ENCODE measurements at places on chromosomes 2 and 18.

GRCh38 chr2:215828528-215829184 is 184.7 kb downstream of the MREG start:
- peak; percentile 43 for DNase-seq

DNA sequence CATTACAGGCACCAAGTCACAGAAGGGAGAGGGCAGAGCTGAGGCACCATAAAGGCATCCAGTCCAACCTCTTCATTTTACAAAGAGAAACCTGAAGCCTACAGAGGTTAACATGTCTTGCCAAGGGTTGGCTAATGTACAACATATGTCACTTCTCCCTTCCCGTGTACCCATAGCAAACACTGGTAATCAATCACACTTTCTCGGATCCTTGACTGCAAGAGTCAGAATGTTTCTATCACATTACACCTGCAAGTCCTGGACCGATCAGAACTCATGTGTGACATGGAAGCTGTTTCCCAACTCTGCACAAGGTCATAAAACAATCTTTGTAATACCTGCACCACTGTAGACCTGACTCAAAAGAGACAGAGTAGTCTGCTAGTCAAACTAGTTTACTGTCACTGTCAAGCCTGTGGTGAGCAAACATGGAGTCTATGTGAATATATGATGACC is 6.0 kb downstream of the ANKRD44 start:
- DNase-seq: no peak

DNA sequence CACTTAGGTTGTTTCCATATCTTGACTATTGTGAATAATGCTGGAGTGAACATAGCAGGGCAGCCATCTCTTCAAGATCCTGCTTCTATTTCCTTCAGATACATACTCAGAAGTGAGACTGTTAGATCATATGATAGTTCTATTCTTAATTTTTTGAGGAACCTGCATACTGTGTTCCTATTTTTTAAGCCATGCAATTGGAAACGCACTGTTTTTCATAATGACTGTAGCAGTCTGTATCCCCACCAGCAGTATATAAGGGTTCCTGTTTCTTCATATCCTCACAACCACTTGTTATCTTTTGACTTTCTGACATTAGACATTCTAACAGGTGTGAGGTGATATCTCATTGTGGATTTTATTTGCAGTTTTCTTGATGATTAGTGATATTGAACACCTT is 15.5 kb downstream of the NEURL3 start:
- no peak for DNase-seq

GRCh38 chr2:191748059-191748461 is 70.1 kb downstream of the NABP1 start:
- no peak for DNase-seq

DNA sequence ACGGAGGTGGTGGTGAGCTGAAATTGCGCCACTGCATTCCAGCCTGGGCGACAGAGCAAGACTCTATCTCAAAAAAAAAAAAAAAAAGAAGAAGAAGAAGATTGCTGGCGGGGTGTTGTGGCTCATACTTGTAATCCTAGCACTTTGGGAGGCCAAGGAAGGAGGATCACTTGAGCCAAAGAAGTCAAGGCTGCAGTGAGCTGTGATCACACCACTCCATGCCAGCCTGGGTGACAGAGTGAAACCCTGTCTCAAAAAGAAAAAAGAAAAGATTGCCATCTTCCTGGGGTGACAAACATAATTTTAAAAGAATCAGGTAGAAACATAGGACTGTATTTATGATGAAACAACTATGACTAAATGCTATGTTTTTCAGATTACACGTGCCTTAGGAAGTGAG is 55.1 kb upstream of the EML4 start:
- DNase-seq: no peak

- no peak for DNase-seq
These were observed 316.3 kb downstream of the CELF4 start for GRCh38 chr18:37249171-37249886.

GRCh38 chr18:22528291-22528690 is 110.6 kb upstream of the CTAGE1 start:
- DNase-seq: no peak

DNA sequence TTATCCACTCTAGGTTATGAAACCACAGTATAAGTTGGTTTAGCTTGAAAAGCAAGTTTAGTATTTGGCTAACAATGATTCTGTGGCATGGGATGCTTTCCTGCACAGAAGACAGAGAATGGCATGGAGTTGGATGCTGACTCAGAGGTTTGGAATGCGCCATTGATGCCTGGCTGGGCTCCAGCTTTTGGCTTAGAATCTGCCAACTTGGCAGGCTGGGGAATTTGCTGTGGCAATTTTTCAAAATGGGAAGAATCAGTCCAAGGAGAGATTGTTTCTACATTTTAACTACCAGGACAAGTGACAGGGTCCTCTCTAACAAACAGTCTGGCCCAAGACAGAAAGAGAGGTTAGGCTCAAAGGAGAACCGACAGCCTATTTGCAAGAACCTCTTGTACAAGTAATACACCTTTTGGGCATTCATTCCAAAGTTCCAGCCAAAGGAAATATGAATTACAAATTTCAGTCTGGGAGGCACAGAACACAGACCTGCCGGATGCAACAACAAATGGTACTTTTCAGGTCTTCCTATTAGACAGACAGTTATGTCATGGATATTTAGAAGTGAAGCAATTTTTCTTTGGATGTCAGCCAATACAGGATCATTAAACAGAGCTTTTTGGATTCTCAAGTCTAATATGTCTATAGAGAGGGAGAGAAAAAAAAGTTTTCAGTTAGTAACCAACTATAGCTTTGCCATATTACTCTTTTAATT is 1027.7 kb downstream of the TMEM182 start:
- peak; percentile 9 for DNase-seq

GRCh38 chr18:73079920-73080319 is 212.1 kb upstream of the NETO1 start:
- no peak for DNase-seq

GRCh38 chr2:160614391-160614790 is 120.8 kb upstream of the RBMS1 start:
- no peak for DNase-seq

DNA sequence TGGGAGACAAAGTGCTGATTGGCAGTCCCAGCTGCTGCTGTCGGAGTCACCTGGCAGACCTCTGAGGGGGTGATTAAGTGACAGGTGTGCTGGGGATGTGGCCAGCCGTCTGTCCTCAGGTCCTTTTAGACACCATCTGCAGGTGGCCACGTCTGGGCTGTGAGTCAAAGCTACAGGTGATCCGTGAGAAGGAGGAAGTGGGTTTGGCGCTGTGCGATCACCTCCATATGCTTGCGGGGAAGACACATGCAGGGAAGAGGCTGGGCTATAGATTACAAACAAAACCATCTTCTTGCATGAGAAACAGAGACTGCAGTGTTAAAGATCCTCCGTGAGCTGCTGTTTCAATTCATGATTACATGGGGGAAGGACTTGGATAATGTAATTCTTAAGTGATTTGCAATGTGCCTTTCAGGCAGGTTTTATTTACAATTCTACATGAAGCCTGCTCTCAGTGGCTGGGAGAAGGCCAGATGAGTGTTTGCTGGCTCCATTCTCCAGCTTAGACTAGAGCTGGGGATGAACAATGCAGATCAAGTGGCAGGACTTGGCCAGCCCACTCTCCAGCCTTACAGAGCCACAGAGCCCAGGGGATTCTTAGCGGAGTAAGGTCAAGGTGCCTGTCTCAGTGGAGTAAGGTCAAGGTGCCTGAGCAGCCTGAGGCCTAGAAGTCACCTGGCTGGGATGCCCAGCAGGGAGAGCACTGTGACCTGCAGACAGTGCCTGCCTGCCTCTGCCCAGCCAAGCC is 87.8 kb downstream of the LYPD1 start:
- peak; percentile 58 for DNase-seq

- DNase-seq: no peak
These were observed 550 bp downstream of the MYL12B start for GRCh38 chr18:3262234-3263131.

DNA sequence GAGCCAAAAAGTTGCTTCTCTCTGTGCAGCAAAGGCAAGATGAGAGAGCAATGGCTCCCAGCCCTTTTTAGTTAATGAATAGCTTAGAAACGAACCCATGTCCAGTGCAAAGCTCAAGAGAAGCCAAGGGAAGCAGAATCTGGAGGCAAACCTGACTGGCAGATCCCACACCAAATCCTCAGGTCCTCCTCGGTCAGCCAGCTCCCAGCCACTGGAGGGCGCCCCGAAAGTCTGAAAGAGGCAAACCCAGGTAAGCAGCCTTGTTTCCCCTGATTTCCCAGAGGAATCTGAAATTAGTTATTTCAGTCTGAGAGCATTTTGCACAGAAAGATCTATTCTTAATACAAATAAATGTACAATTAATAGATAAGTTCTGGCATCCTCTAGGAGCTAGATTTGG is 71.3 kb upstream of the PID1 start:
- peak; percentile 10 for DNase-seq
